Endothelial cell of umbilical vein (primary cell): ENCODE measurements at places on chromosomes 13 and 19.

DNA sequence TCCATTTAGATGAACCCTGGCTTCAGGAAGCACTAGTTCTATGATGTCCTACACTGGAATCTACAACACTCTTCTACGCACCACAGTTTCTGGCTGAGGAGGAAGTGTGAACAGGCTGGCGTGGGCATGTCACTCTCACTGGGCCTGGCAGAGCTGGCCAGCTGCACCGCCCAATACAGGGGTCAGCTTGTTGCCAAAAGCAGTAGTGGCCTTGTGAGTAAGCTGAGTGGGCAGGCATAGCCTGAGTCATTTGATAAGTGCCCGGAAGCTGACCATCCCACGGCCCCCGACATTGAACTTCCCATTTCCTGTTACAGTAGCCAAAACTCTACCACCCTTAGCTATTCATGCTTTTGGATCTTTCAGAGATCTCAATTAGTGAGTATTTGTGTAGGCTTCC, 240.9 kb upstream of the SERP2 start:
- DNase-seq = peak; percentile 79

- DNase-seq = no peak
Measured at GRCh38 chr13:22091222-22091970, 420.5 kb downstream of the FGF9 start.

DNA sequence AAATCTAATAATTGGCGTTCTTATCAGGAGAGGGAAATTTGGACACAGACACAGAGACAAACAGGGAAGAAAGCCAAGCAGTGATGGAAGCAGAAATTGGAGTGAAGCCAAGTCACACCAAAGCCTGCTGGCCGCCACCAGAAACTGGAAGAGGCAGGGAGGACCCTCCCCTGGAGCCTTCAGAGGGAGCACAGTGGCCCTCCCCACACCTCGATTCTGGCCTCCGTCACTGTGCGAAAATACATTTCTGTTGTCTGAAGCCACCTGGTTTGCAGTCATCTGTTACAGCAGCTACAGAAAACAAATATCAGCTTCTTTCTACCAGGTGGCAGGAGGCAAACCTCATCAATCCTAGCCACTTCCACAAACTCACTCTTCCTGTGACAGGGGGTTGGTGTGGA, 8.3 kb upstream of the TLE6 start:
- DNase-seq = peak; percentile 78

DNA sequence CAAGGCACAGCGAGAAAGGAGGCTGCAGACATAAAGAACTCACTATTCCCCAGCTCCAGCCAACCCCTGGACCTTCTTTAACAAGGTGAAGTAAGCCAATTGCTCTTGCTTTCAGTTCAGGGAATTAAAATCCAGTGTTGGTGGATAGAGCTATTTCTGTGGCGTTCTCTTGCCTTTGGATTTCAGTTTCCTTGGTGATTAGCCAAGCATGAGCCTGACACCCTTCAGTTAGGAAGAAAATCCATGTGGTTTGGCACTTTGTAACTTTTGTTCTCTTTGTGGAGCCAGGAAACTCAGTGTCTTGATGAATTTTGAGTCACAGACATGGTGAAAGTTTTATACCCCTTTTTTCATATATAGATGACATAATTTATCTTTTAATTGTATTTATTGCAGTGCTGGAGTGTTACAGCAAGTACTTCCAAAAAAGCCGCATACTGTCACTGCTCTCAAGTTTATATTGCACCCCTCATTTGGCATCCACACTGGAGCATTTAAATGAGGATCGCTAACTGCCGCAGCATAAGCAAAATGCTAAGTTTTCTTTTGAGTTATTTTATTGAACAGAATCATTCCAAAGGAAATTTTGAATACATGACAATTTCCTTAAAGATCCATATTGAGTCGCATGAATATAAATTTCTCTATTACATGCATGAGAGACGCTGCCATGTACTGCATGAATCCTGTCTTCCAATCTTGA, 406.8 kb downstream of the MYO16 start:
- DNase-seq = no peak

DNA sequence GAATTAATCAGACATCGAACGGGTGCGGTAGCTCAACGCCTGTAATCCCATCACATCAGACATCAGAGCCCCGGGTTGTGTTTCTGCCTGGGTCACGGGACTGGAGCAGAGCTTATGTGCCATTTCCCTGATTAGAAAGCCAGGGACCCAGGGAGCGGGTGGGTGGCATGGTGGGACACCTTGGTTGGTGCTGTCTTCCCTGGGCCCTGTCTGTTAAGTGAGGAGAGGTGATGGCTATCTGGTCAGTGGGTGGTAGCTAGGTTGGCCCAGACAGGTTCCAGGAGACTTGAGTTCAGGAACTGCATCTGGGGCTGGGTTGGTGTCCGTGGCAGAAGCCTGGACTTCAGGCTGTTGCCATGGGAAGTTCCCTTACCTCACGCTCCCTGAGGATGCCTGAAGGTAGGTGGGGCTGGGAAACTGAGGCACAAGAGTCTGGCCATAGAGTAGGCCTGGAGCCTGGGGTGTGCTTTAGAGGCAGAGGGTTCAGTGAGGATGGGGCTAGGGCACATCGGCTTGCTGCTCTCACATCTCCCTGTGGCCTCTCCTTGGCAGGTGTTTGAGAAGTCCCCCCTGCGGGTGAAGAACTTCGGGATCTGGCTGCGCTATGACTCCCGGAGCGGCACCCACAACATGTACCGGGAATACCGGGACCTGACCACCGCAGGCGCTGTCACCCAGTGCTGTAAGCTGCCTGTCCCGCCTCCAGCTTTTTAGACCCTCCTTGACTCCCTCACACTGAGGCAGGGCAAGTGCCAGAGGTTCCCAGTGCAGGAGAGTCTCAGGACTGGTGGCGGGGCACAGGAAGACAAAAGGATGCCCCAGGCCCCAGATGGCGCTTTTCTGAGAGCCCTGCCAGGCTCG, 2.1 kb downstream of the RPL18A start:
- DNase-seq = no peak

DNA sequence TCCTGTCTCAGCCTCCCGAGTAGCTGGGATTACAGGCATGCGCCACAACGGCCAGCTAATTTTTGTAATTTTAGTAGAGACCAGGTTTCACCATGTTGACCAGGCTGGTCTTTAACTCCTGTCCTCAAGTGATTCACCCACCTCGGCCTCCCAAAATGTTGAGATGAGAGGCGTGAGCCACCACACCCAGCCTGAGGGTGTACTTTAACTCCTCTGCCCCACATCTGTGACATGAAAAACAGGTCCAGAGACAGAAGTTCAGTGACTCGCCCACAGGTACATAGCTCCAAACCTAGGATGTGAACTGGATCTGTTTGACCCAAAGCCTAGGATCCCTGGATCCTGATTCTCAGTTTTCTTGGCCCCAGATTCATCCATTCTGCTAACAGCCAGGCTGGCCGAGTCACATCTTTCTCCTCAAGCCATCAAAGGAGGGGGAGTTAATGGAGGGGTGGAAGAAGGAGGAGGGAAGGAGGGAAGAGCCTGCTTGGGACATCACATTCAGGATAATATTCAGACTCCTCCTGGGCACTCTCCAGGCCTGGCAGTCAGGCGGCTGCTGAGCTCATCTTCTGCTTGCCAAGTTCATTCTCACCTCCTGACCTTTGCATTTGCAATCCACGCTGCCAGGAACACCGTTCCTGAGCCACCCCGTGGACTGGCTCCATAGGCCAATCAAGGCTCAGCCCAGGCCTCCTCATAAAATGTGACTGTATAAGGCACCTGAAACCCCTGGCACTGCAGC, 3.1 kb downstream of the SPC24 start:
- peak; percentile 67 for DNase-seq

DNA sequence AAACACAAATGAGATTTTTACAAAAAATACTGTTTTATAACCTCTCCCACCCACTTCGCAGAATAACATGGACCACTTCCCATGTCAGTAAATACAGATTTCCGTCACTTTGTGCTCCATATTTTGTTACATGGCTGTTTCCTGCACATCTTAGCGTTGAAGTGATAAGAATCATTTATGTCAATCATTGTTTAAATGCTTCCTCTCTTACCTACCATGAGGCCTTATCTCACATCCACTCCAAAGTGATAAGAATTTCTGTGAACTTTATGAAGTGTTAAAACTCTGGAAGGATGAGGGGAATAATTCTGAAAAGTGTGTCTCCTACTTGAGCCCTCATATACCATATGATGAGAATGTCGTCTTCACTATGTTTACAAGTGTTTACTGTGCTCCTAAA, 36.6 kb upstream of the IL17D start:
- DNase-seq = no peak

GRCh38 chr19:19775891-19776205, 42.9 kb upstream of the ZNF14 start:
- no peak for DNase-seq

DNA sequence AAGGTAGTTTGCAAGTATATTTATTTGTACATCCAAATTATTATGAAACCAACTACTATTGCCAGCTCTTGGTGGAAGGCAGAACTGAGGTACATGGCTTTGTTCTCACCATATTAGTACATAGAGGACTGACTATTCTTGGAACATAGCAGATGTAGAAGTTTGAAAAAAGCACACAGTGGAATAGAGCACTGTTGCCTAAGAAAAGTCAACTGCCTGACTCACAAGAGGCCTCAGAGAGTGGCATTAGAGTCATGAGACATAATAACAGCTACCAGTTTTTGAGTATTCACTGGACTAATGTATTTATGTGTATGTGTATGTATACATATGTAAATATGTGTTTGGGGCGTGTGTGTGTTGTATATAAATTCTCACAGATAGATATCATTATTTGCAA, 8.3 kb upstream of the PCDH20 start:
- no peak for DNase-seq

- DNase-seq = no peak
Measured at GRCh38 chr19:9620842-9621155, 233 bp downstream of the ZNF561 start.

GRCh38 chr19:18589380-18590272, 1.0 kb downstream of the REX1BD start:
- DNase-seq = peak; percentile 54

GRCh38 chr13:41008349-41008980, 10.7 kb downstream of the ELF1 start:
- no peak for DNase-seq

GRCh38 chr13:21458813-21459701, at the start of gene ZDHHC20:
Gene ZDHHC20 (minus strand): TSS chr13:21459303. CDS start chr13:21459171, 132 bp downstream.
- peak; percentile 82 for DNase-seq

GRCh38 chr13:21434588-21434987, 24.5 kb downstream of the ZDHHC20 start:
- DNase-seq = no peak

DNA sequence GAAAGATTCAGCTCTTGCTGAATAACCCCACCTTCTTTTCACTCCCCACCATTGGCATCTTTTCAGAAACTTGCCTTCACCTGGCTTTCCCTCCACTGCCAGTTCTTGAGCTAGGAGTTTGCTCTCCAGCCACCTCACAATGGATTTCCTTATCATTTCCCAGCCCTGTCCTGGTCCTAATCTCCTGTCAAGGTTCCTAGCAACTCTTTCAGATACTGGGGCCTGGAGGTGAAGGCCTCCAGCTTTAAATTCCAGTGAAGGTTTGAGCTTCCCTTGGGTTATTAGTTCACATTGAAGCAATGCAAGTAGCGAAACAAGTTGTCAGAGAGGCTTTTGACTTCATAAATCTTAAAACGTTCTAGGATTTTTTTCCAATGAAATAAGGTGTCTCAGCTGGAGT, 320.8 kb upstream of the MAB21L1 start:
- DNase-seq = no peak

DNA sequence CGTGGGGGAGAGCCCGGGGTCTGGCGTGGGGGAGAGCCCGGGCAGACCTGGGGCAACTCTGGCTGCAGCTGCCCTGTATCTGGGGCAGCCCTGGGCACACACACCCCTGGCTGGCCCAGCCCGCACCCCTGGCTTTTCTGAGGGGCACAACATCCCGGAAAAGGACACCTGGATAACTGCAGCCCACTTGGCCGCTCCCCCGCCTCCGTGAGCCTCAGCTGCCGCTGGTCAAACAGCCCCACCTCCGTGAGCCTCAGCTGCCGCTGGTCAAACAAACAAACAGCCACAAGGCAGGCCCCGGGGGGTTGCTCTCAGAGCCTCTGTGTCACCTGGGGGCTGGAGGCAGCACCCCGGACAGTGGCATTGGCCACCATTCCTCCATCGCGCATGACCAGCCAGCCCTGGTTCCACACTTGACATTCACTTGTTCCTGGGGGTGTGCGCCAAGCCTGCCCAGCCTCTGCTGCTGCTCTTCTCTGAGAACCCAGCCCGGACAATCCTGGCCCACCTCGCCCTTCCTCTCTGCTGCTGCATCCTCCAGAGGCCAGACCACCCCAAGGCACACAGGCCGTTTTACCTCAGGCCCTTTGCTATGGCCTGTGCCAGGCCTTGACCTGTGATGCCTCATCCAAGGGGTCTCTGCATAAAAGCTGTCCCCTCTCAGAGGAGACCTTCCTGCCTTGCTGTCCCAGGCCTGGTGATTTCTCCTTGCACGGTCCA, 19.9 kb downstream of the CEBPG start:
- DNase-seq = no peak

DNA sequence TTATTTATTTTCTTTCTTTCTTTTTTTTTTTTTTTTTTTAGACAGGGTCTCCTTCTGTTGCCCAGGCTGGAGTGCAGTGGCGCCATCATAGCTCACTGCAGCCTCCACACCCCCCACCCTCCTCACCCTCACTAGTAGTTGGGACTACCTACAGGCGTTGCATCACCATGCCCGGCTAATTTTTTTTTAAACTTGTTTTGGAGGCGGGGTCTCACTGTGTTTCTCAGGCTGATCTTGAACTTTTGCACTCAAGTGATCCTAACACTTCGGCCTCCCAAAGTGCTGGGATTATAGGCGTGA, 33.6 kb downstream of the GJA3 start:
- DNase-seq = no peak

GRCh38 chr19:38036707-38037611, 130.0 kb downstream of the SIPA1L3 start:
- DNase-seq = no peak

GRCh38 chr19:6458695-6459261, 814 bp downstream of the SLC25A23 start:
- no peak for DNase-seq

GRCh38 chr19:36064826-36065225, 10.1 kb downstream of the WDR62 start:
- DNase-seq = no peak

- DNase-seq = peak; percentile 95
Measured at GRCh38 chr13:98509271-98510155, 67.4 kb downstream of the STK24 start.

DNA sequence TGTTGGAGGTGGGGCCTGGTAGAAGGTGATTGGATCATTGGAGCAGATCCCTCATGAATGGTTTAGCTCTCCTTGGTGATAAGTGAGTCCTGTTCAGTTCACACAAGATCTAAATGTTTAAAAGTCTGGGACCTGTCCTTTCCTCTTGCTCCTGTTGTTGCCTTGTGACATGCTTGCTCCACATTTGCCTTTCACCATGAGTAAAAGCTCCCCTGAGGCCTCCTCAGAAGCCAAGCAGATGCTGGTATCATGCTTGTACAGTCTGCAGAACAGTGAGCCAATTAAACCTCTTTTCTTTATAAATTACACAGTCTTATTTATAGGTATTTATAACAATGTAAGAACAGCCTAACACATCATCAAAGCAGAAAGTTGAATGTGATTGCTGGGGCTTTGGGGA, 24.2 kb upstream of the RFC3 start:
- DNase-seq = no peak

- no peak for DNase-seq
Measured at GRCh38 chr13:51559946-51560735, 24.1 kb upstream of the WDFY2 start.

GRCh38 chr13:68185444-68186141, 955.5 kb upstream of the PCDH9 start:
- DNase-seq = peak; percentile 14
